Camera-type eye (tissue), 1 donor: ENCODE measurements at places on chromosomes 12 and 14. TPM values are rescaled to one million over a fixed set of nuclear protein-coding genes. Genes with fewer than 3 reads are reported as not detected.

YARS2 gene
- total RNA-seq, result 34.5 TPM

TAS2R43 gene
- total RNA-seq, result 27.2 TPM

TMEM132D gene
- total RNA-seq, result 10.6 TPM

TC2N gene
- 12.0 TPM for total RNA-seq

MMP19 gene
- total RNA-seq, result 2.3 TPM
